ENCODE measurements at places on chromosomes 11 and 22.
A peak's percentile ranks its signal among the peaks of the same experiment; 100 is the strongest.

- DNase-seq, result peak; percentile 8
These were observed 18.8 kb downstream of the DDX25 start for GRCh38 chr11:125923012-125923579.

DNA sequence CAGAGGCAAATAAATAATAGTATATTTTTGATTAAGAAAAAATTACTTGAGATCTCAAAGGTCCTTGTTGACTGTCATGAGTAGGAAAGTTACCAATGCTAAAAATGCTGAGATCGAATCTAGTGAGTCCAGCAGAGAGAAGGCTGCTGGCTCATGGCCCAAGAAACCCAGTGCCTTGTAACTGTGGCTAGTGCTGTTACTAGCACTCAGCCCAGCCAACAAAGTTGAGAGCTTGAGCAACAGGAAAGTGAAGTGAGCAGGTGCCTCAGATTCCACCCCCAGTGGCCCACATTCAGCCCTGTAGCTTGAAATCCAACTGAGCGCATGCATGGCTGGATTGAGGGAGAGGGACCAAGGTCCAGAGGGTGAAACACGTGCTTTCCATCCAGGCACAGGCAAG is 398.2 kb downstream of the SHANK2 start:
- no peak for DNase-seq

- no peak for DNase-seq
These were observed 6.7 kb downstream of the OR8D1 start for GRCh38 chr11:124307093-124307492.

DNA sequence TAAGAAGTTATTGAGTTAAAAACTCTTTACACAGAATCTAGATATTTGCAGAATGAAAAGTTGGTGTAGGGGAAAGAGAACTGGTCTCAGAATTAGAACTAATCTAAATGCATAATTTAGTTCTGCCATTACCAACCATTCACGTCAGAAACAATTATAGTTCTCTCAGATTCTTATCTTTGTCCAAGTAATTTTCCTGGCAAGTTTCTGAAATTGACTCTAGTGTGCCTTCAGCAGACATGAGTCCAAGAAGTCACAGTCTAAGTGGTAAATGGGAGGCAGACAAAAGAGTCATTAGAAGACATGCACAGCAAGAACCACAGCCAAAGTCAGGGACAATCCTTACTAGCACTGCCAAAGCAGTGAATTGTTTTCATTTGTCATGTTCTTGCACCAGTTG is 1870.1 kb downstream of the LRRC4C start:
- DNase-seq, result no peak

DNA sequence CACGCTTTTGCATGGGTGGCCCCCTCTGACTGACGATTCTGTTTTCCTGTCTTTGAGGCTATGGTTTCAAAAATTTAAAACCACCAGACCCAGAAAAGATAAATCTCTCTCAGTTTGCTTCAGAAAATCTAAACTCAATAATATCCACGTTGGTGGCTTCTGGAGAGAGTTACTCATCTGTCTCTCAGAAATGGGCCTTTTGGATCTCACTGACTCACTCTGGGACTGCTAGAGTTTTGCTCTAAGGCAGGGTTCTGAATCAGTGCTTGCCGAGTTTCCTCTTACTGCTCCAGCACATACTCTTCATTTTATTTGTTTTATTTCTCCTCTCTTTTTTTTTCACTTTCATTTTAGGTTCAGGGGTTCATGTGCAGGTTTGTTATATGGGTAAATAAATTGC is 305.7 kb downstream of the BLID start:
- no peak for DNase-seq

GRCh38 chr22:50255099-50255498 is 4.0 kb upstream of the HDAC10 start:
- DNase-seq, result no peak

DNA sequence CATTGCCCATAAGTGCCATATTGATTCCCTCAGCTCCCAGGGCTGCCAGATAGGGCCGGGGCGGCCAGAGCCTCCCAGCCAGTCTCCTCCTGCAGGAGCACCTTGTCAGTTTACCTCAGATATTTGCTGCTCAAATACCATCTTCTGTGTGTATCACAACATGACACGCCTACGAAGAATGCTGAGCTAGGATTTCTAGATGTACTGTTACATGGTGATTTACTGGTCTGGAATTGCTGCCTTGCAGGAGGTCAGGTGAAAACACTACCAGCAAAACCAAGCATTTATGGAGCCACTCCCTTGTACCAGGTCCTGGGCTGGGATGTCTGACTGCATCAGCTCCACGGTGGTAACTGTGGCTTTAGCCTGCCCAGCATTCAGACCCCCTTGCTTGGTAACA is 11.8 kb downstream of the MICAL3 start:
- DNase-seq, result no peak

- DNase-seq, result peak; percentile 74
These were observed 632 bp downstream of the AP5B1 start for GRCh38 chr11:65779919-65780769.

DNA sequence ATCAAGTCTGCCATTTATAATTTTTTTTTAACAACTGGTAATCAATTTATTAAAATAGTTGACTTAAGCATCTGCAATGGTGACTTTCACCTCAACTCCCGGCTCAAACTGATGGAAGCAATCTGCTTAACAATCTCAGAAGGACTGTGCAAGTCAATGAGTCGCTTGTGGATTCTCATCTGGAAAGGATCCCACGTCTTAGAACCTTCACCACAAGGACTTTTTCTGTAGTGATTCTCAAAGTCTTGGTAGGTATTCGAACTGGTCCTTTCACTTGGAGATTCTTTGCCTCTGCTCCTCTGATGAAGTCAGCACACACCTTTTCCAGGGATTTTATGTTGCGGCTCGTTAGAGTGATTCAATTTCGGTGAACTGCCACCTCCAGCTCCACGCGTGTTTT is 7.3 kb downstream of the RSF1 start:
- DNase-seq, result no peak

GRCh38 chr11:83827940-83828554 is 541.9 kb upstream of the CCDC90B start:
- DNase-seq, result no peak

- DNase-seq, result no peak
These were observed 19.8 kb downstream of the PIWIL4 start for GRCh38 chr11:94586978-94587377.

- no peak for DNase-seq
These were observed 693 bp upstream of the LINC01488 start for GRCh38 chr11:69480547-69481392.

DNA sequence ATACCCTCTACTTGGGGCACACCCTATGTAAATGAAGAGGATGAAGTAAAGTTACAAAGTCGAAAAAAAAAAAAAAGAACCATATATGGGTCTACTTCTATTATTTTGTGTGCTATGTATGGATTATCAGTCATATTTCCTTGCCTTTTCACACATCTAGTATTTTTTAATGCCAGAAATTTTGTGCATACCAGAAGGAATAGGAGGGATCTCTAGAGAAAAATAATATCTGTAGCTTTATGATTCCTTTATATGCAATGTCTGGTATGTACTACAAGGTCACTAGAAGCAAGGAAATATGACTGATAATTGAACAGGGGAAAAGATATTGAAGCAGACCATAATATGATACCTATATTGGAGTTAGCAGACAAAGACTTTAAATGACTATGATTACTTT is 713.4 kb downstream of the OPCML start:
- no peak for DNase-seq

GRCh38 chr11:85740481-85741400 is 54.7 kb upstream of the CCDC89 start:
- DNase-seq, result no peak

DNA sequence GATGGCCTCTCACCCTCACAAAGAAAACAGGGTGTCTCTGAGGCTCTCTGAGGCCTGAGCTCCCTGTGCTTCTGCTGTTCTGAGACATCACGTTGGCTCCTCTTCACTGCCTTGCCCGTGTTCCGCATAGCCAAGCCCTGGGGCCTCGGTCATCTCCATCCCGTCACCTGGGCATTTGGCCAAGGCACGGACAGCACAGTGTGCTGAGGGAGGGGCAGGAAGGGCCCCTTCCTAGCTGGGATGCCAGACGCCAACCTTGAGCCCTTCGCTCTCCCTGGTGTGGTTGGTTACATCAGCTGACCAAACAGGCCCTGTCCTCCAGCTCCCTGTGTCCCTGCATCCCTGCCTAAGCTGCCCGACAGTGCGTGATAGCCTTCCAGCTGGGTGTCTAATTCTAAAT is 25.9 kb downstream of the MOV10L1 start:
- no peak for DNase-seq

DNA sequence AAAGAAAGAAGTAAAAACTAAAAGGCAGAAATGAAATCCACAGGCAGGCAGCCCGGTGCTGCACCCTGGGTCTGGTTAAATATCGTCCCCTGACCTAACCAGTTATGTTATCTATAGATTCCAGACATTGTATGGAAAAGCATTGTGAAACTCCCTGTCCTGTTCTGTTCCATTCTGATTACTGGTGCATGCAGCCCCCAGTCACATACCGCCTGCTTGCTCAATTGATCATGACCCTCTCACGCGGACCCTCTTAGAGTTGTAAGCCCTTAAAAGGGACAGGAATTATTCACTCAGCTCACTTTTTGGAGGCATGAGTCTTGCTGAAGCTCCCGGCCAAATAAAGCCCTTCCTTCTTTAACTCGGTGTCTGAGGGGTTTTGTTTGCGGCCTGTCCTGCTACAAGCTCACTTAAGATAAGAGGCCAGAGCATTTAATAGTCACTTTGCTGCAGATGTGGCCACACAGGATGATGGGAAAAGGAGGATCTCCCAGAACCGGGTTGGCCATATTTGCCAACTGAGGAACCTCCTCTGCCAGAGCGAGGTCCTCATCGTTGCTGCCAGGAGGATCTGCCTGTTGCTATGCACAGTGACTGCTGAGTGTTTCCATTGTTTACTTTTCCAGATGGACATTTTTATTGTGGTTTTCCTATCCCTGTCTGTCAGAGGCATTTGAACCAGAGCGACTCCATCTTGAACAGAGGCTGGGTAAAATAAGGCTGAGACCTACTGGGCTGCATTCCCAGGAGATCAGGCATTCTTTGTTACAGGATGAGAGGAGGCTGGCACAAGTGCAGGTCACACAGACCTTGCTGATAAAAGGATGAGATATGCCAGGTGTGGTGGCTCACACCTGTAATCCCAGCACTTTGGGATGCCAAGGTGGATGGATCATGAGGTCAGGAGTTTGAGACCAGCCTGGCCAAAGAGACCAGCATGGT is 10.2 kb downstream of the C11orf96 start:
- DNase-seq, result no peak

DNA sequence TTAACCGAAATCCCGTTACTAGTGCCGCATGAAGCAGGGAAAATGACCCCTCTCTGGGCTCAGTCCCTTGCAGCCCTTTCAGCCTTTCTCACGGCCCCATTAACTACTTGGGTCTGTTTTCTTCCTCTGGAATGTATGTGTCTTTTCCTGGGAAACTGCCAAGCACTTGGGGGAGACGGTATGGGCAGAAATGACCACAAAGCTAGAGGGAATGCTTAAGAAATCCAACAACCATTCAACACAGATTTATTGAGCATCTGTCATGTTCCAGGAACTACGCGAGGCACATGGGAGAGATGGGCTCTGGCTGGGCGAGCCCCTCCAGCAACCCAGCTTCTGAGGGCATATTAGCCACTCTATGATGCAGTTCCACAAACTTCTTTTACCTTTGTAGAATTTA is 462.6 kb downstream of the BUD13 start:
- no peak for DNase-seq

DNA sequence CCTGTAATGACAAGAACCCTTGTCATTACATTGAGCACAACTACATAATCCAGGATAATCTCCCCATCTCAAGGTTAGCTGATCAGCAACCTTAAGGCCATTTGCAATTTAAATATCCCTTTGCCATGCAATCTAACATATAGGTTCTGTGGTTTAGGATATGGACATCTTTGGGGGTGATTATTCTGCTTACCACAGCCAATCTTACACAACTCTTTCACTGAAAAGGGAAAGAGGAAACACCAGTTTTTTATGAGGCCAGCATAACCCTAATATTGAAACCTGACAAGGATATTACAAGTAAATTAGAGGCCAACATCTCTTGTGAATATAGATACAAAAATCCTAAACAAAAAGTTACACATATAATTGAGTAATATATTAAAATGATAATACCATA is 78.5 kb downstream of the CYP2R1 start:
- DNase-seq, result no peak
